ENCODE measurements at places on chromosomes 3 and 15.

GRCh38 chr3:13613343-13614190 lies 64.6 kb downstream of the FBLN2 start:
- no peak for DNase-seq

DNA sequence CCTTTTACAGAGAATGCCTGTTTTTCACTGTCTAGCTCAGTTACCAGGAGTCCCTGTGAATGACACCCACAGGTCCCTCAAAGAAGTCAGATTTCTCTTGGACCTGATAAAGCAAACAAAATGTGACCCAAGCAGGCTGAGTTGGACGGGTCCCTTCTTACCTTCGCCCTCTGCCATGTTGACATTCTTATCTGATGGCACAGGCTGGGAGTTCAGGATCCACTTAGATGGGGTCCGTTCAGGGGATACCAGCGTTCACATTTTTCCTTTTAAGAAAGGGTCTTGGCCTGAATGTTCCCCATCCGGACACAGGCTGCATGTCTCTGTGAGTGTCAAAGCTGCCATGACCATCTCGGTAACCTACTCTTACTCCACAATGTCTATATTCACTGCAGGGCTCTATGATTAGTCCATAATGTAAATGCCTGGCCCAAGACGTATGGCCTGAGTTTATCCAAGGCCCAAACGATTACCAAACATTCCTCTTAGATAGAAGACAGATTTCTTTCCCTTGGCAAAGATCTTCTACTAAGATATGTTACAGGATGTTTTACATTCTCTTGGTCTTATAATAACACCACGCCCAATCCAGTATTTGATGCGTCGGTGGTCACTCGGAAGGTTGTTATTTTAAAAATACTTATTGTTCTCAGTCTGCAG lies 179.1 kb downstream of the THSD4 start:
- DNase-seq, result no peak

GRCh38 chr15:65077981-65078352 lies 1.4 kb downstream of the KBTBD13 start:
- no peak for DNase-seq

GRCh38 chr3:46874430-46874829 lies 3.1 kb upstream of the PTH1R start:
- DNase-seq, result no peak

- no peak for DNase-seq
These were observed 597.7 kb downstream of the OTOL1 start for GRCh38 chr3:162094301-162094700.

GRCh38 chr3:107850681-107851080 lies 240.2 kb downstream of the CD47 start:
- DNase-seq, result no peak

Measured in Caco-2 (cell line).